ENCODE measurements at places on chromosomes 5 and 9. TPM values are rescaled to one million over a fixed set of nuclear protein-coding genes. Genes with fewer than 3 reads are reported as not detected.

TPPP gene
- not detected for total RNA-seq

C6 gene
- total RNA-seq: not detected

UBE2QL1 gene
- total RNA-seq: 0.40 TPM

EFCAB9 gene
- not detected for total RNA-seq

RBM22 gene
- 51.4 TPM for total RNA-seq

INSL6 gene
- not detected for total RNA-seq

BRINP1 gene
- total RNA-seq: not detected

OR13C5 gene
- total RNA-seq: not detected

SLC22A4 gene
- 3.0 TPM for total RNA-seq

ROPN1L gene
- total RNA-seq: not detected

LVRN gene
- total RNA-seq: 0.06 TPM

PCDHGB6 gene
- 1.3 TPM for total RNA-seq

SPACA9 gene
- total RNA-seq: 1.4 TPM

BAAT gene
- total RNA-seq: not detected

RAB24 gene
- 18.8 TPM for total RNA-seq

C5orf58 gene
- total RNA-seq: not detected

DBH gene
- total RNA-seq: not detected

ADAMTSL2 gene
- not detected for total RNA-seq
